ENCODE measurements at places on chromosomes 2 and 18. TPM values are rescaled to one million over a fixed set of nuclear protein-coding genes. Genes with fewer than 3 reads are reported as not detected.

GRCh38 chr2:109375131-109375561 lies 238.6 kb downstream of the SEPTIN10 start:
- no peaks in the 10 kb centered on the region for H3K4me1 ChIP-seq
- DNase-seq: no peak
- H3K27ac ChIP-seq: no peak overlapping the region
- no peaks in the 10 kb centered on the region for H3K27me3 ChIP-seq
- H3K36me3 ChIP-seq: peaks cover 7% of the 10 kb centered on the region
- H3K4me3 ChIP-seq: no peak overlapping the region

- H3K36me3 ChIP-seq: no peaks in the 10 kb centered on the region
- H3K4me3 ChIP-seq: no peak overlapping the region
- no peaks in the 10 kb centered on the region for H3K4me1 ChIP-seq
- H3K27ac ChIP-seq: no peak overlapping the region
- DNase-seq: no peak
Measured at GRCh38 chr2:116057538-116057937, 1615.1 kb downstream of the DPP10 start.

DNA sequence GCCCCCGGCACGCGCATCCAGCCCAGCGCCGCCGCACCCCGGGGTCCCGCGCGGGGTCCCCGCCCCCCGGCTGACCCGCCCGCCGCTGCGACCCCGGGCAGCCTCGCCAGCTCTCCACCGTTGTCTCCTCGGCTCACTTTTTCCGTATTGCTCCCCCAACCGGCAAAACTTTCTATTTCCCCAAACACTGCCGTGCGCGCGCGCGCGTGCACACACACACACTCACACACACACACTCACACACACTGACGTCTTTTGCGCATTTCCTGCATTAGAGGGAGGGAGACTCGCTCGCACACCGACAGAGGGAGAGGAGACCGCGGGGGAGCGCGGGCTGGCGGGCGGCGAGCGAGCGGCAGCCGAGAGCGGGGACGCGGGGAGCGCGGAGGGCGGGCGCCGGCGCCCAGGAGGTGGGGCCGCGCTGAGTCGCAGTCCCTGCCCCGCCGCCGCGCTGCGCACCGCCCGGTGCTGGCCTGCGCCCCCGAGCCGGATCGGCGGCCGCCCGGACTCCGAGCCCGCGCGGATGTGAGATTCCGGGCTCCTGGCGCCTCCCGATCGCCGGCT lies 542 bp upstream of the PRKCE start:
- H3K27ac ChIP-seq: peak overlapping the region; percentile 91
- DNase-seq: peak; percentile 93
- H3K27me3 ChIP-seq: peaks cover 3% of the 10 kb centered on the region
- H3K4me1 ChIP-seq: peaks cover 22% of the 10 kb centered on the region
- peak overlapping the region; percentile 95 for H3K4me3 ChIP-seq
- H3K36me3 ChIP-seq: peaks cover 1% of the 10 kb centered on the region

- no peak overlapping the region for H3K27ac ChIP-seq
- H3K4me3 ChIP-seq: no peak overlapping the region
- no peak for DNase-seq
- H3K27me3 ChIP-seq: no peaks in the 10 kb centered on the region
- H3K36me3 ChIP-seq: no peaks in the 10 kb centered on the region
Measured at GRCh38 chr2:107160640-107161239, 274.8 kb upstream of the ST6GAL2 start.

DNA sequence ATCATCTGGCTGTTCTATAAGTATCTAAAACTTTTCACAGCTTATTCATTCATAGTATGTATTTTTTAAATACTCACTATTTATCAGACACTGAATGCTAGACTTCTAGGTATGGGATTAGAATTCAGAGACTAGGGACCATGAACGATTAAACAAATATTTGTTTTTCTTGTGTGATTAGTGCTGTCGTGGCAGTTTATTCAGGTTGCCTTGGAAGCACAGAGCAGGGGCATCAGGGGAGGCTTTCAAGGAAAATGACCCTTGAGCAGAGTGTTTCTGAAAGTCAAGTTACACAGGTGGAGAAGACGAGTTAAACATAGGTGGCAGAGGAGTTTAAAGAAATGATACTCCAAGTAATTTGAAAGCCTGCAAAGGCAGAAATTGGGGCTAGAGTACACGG lies 5.7 kb downstream of the SPOPL start:
- DNase-seq: no peak
- H3K4me1 ChIP-seq: peaks cover 40% of the 10 kb centered on the region
- no peak overlapping the region for H3K4me3 ChIP-seq
- H3K27me3 ChIP-seq: no peaks in the 10 kb centered on the region
- peaks cover 20% of the 10 kb centered on the region for H3K36me3 ChIP-seq
- no peak overlapping the region for H3K27ac ChIP-seq

DNA sequence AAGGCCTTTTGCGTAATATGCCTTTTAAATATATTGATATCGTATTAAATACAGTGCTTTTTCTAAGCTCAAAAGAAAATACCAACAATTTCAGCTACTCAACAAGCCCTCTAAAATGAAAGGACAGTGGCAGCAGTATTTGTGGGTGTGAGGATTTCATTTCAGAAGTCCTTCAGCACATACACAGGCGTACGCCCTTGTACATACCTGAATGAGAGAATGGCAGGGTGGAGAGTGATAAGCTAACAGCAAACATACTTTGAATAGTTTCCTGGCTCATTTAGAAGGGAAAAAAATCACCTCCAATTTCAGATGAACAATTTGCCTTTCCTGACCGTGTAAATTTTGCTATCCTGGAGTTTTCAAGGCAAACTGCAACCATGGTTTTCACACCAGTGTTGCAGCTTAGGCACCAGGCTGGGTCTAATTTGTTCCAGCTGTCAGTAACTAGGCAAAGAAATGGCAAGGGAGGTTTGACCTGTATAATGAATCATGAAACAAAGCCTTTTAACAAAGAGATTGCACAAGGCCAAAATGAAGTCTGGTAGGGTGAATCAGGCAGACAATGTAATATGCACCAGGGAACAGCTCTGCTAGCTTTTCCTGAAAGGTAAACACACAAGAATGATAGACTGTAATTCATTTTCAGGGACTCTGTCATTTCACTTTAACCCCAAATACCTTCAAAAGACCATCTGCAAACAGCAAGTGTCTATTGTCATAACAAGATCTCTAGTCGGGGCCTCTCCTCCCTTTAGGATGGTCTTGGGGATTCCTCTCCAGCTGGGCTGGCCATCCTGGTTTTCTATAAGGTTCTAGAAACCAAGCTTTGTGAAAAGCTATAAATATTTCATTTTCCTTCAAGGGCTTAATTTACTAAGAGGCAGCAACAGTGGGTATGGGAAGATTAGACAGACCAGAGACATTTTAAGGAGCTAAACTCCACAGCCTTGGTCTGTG lies 11.5 kb downstream of the ANKRD29 start:
- no peaks in the 10 kb centered on the region for H3K36me3 ChIP-seq
- no peak for DNase-seq
- H3K27ac ChIP-seq: no peak overlapping the region
- peaks cover 3% of the 10 kb centered on the region for H3K4me1 ChIP-seq
- H3K27me3 ChIP-seq: no peaks in the 10 kb centered on the region

- H3K4me3 ChIP-seq: no peak overlapping the region
- no peaks in the 10 kb centered on the region for H3K36me3 ChIP-seq
- H3K4me1 ChIP-seq: peaks cover 5% of the 10 kb centered on the region
- no peaks in the 10 kb centered on the region for H3K27me3 ChIP-seq
Measured at GRCh38 chr2:217695033-217695520, 307.7 kb downstream of the TNS1 start.

GRCh38 chr18:57353137-57353939 lies 981 bp downstream of the ST8SIA3 start:
- H3K36me3 ChIP-seq: peaks cover 3% of the 10 kb centered on the region
- H3K4me1 ChIP-seq: peaks cover 5% of the 10 kb centered on the region
- no peak overlapping the region for H3K27ac ChIP-seq
- no peak overlapping the region for H3K4me3 ChIP-seq
- no peak for DNase-seq

DNA sequence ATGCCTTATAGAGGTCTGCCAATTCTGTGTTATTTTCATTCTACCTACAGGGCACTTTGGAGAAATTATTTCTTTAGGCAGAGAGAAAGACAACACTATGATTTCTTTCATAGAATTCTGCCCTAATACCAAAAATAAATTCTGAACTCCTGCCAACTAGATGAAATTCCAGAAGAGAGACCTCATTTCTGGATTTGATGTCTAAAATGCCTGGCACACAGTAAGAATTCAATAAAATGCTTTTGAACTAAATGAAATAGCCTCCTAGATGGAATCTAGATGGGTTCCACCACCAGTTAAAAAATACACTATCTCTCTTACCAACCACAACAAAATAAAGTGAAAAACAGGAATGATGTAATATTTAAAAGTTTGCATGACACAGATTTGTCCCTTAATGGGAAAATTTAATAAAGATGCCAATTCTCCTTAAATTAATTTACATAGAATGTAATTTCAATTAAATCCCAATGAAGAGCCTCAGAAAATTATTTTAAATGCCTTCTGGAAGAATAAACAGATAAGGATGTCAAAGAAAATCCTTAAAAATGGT lies 75.0 kb downstream of the OSBPL1A start:
- H3K4me3 ChIP-seq: no peak overlapping the region
- peaks cover 3% of the 10 kb centered on the region for H3K4me1 ChIP-seq
- H3K27ac ChIP-seq: no peak overlapping the region
- no peaks in the 10 kb centered on the region for H3K36me3 ChIP-seq
- no peaks in the 10 kb centered on the region for H3K27me3 ChIP-seq

- no peaks in the 10 kb centered on the region for H3K36me3 ChIP-seq
- no peaks in the 10 kb centered on the region for H3K27me3 ChIP-seq
- no peak overlapping the region for H3K4me3 ChIP-seq
- H3K4me1 ChIP-seq: peaks cover 25% of the 10 kb centered on the region
Measured at GRCh38 chr2:55136138-55136541, 85.9 kb upstream of the RTN4 start.

Gene TWIST2
- total RNA-seq: not detected

Gene GPR35
- 2.6 TPM for total RNA-seq

Gene ALK
- total RNA-seq: not detected

Gene MPP4
- not detected for total RNA-seq

Gene PPP1R1C
- total RNA-seq: not detected

Data from activated naive CD4-positive, alpha-beta T cell treated with anti-CD3 and anti-CD28 coated beads for 36 hours (primary cell).